C1 segment of cervical spinal cord (tissue), 14 donors: ENCODE measurements at places on chromosomes 7 and 10.
A peak's percentile ranks its signal among the peaks of the same experiment; 100 is the strongest.

GRCh38 chr10:69697006-69697405, 67.0 kb downstream of the FAM241B start:
- no peak for DNase-seq

DNA sequence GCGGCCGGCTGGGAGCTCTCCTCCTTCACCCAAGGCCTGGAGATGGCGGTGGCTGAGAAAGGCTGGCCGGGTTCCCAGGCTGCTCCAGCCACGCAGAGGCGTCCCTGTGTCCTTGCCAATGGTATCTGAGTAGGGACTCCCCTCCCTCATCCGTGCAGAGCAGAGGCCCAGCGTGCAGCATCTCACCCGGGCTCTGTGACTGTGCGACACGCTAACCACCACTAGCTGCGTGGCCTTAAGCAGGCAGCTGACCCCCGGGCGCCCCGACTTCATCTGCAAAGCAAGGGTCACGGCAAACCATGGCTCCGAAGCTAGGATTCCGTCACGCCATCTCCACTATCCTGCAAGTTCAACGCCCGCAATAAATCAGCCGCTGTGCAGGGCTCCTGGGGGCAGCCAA, 47.2 kb upstream of the TNRC18 start:
- peak; percentile 15 for DNase-seq

GRCh38 chr7:107684947-107685463, 24.4 kb downstream of the SLC26A4 start:
- no peak for DNase-seq

DNA sequence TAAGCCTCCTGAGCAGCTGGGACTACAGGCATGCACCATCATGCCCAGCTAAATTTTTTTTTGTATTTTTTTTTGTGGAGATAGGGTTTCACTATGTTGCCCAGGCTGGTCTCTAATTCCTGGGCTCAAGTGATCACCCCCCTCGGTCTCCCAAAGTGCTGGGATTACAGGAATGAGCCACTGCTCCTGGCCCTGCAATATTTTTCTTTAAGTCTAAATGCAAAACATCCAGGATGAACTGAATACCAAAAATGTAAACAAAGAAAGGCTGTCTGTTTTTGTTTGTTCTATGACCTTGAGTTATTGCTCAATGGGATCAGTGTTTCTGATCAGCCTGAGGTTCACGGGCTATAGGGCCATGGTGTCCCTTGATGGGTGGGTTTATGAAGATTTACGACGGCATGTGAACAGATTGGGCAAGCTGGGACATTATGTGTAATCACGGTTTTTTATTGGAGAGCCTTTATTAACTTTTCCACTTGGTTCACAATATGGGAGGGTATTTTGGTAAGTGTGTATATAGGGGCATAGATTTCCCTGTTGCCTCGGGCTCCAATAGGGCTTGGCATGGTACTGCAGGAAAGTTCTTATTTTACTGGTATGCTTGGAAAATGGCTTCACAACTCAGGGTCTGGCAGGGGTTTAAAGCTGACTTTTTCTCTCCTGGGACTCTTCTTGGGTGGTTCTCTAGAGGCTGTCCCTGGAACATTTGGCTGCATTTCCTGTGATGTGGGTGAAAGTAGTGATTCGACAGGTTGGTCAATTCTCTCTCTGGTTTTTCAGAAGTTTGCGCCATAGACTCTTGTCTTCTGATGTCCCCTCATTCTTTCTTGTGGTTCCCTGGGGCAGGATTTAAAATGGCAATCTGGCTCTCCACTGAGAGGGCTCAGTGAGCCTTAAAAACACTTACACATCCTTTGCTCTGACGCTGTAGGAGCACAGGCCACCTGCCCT, 41.6 kb downstream of the MRPS33 start:
- no peak for DNase-seq

- DNase-seq, result no peak
These were observed 578.5 kb upstream of the MKI67 start for GRCh38 chr10:128704716-128705115.

- no peak for DNase-seq
These were observed 72.8 kb downstream of the FGFR2 start for GRCh38 chr10:121525251-121526134.

GRCh38 chr7:1914321-1914720, 244.2 kb downstream of the ELFN1 start:
- no peak for DNase-seq

- no peak for DNase-seq
These were observed 49.0 kb upstream of the LYZL1 start for GRCh38 chr10:29239569-29240472.

GRCh38 chr7:116812860-116813259, 49.5 kb upstream of the CAPZA2 start:
- DNase-seq, result no peak

DNA sequence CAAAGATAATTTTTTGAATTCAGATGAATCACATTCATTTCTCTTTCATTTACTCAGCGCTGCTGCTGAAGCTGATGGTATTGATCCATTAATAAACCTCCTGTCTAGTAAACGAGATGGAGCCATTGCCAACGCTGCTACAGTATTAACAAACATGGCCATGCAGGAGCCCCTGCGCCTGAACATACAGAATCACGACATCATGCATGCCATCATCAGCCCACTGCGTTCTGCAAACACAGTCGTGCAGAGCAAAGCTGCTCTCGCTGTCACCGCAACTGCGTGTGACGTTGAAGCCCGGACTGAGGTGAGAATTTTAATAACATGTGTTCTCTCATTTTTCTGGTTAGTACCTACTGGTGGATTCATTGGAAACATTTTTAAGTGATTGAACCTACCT, 70.2 kb downstream of the ARMC3 start:
- no peak for DNase-seq

DNA sequence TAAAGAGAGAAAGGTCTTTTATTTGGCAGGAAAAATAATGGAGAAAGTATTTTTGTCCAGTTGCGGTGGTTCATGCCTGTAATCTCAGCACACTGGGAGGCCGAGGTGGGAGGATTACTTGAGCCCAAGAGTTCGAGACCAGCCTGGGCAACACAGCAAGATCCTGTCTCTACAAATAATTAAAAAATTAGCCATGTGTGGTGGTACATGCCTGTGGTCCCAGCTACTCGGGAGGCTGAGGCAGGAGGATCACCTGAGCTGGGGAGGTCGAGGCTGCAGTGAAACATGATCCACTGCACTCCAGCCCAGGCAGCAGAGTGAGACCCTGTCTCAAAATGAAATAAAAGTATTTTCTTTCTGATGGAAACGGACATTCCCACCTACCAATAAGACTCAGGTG, 77.8 kb upstream of the MKRN1 start:
- DNase-seq, result no peak

- no peak for DNase-seq
These were observed 84.1 kb downstream of the POM121L12 start for GRCh38 chr7:53119514-53119941.

- DNase-seq, result no peak
These were observed 492 bp upstream of the VCL start for GRCh38 chr10:73997461-73997786.

DNA sequence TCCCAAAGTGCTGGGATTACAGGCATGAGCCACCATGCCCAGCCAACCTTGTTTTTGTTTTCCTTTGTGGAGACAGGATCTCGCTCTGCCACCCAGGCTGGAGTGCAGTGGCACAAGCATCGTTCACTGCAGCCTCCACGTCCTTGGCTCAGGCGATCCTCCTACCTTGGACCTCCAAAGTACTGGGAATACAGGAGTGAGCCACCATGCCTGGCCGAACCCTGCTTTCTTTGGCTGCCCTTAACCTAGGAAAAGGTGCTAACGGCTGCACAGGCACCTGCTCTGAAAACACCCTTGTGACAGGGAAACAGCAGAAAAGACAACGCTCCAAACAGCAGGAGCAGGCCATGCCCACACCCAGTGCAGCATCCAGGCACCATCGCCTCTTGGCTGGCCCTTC, 71.9 kb downstream of the OAT start:
- no peak for DNase-seq

DNA sequence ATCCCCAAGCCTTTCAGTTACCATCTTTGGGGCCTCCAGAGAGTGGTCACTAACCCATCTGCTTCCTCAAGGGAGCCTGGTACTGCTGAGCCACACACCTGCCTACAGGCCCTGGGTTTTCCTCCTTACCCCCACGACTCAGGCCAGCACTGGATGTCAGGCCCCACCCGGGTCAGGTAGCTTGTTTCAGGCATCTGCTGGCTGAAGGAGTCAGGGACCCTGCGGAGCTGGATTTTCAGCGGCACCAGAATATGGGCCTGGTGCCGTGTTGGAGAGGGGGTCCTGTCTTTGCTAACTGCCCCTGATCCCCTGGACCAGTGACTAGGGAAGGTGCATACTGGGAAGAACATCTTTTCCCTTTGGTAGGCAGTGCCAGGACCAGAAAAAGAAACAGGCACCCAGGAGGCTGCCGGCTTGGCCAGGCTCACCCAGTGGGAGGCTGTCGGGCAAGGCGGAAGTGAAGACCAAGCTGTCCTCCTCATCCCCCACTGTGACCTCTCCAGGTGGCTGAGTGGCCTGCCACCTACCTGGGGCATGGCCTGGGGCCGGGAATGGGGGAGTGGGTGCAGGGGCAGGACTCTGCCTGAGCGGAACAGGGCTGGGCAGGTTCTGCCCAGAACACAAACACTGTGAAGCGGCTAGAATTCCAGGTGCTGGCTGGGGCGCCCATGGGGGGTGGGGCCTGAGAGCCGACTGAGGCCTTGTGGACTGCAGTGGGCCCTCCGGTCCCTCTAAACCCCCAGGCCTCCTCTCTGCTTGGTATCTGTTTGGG, 12.4 kb upstream of the SAMD8 start:
- no peak for DNase-seq

DNA sequence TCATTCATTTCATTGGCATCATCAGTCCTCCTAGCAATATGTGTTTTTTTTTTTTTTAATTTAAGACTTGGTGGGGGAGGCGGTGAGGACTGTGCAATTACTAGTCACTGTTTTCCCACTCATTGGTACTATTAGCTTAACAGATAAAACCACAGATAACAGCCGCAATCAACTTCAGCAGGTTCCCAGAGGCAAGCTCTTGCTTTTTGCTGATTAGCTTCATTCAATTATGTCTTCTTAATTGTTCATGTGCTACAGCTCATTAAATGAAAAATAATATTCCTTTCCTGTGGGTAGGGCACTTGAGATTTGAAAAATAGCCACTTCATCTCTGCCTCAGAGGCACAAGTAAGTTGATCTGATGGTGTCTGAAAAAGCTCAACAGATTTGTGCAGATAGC, 215.5 kb downstream of the PCDH15 start:
- DNase-seq, result no peak

- no peak for DNase-seq
These were observed 205.9 kb downstream of the ARL4A start for GRCh38 chr7:12893292-12893691.

DNA sequence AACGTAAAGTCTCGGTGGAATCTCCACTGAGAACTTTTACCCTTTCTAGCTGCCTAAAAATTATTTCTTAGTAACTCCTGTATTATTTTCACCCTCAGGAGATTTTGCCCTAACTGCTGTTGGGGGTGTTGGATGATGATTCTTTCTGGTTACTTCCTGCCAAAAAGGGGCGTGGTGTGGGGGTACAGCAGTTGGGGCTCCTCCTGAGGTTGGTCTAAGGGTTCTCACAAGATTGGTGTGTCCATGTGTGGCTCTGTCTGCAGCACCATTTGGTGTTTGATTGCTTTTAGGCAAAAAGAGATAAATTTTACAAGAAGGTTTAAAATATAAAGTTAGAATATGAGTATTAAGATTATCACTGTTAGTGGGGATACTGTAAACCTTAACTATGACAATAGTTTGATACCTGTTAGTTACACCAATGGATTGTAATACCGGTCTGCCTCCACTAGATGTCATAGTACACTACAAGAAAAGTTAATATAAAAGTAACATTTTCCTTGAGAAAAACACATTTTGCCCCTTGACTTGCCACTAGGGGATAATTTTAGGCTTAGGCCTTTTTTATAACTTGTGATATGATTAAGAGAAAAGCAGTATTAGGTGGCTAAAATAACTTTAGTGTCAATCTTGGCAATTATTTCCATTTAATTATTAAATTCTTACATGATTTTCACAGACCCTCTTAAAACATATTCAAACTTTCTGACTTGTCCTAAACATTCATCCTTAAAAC, 928.7 kb downstream of the IPMK start:
- DNase-seq, result no peak

DNA sequence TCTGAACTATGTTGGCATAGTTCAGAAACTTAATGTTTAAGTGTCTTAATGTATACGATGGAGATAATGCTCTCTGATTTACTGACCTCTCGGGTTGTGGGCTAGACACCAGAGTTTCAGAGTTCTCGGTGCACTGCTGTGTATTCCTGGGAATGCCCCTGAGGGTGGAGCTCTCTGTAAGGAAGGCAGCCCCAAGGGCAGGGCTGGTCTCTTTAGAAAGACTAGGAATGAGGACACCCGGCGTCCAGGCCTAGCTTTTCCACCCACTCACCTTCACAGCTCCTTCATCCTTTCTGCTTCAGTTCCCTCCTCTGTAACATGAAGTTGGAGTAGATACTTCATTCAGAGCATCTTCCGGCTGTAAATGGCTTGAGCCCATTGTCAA, 536.6 kb upstream of the GALNT17 start:
- DNase-seq, result no peak

DNA sequence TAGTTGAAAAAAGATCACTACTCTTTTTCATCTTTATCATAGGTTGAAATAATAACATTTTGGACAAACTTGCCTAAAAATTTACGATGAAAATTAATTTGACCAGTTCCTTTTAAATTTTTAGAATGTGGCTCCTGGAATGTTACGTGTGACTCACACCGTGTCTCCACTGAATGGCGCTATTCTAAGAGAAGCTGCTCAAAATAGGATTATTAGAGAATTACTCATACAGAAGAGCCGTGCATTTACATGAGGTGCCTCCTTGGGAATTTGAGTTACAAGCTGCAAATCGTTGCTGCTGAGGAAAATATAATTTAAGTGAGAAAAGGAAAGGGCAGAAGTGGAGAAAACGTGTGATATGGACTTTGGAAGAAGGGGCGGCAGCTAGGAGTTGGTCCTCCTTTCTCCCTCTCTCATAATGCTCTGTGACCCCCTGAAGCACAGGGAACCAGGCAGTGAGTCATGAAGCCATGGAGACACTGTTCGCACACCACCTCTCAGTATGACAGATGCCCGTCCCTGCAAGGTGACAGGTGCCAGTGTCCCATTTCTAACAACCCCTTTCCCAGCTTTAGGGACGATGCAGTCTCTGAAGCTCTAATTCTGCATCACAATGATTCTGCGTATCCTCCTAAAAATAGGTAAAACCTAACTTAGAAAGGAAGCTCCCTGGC, 323.2 kb upstream of the COBL start:
- DNase-seq, result no peak

GRCh38 chr7:85924062-85924461, 719.6 kb upstream of the GRM3 start:
- DNase-seq, result no peak

GRCh38 chr10:24427678-24428409, 218.9 kb downstream of the KIAA1217 start:
- no peak for DNase-seq

- DNase-seq, result no peak
These were observed 2.3 kb downstream of the DENND2A start for GRCh38 chr7:140638173-140638791.

DNA sequence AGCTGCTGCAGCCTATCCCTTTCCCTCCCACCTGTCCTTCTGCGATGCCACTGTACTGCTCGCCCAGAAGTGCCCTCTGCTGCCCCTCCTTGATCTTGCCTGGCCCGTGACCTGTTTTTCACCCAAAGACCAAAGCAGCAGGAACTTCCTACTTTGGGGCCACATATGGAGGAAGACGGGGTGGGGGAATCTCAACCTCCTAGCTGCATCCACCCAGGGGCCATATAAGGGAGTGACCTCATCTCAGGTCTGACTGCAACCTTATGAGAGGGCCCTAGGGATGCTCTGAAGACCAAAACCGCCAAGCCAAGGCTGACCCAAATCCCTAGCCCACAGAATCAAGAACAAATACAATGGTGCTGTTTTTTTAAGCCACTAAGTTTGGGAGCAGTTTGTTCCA, 15.7 kb downstream of the PRKCQ start:
- no peak for DNase-seq
